MV-4-11 (cell line): ENCODE measurements at places on chromosomes 6 and 20.
A peak's percentile ranks its signal among the peaks of the same experiment; 100 is the strongest.

- DNase-seq, result no peak
These were observed 221.6 kb upstream of the CDYL start for GRCh38 chr6:4554645-4555044.

DNA sequence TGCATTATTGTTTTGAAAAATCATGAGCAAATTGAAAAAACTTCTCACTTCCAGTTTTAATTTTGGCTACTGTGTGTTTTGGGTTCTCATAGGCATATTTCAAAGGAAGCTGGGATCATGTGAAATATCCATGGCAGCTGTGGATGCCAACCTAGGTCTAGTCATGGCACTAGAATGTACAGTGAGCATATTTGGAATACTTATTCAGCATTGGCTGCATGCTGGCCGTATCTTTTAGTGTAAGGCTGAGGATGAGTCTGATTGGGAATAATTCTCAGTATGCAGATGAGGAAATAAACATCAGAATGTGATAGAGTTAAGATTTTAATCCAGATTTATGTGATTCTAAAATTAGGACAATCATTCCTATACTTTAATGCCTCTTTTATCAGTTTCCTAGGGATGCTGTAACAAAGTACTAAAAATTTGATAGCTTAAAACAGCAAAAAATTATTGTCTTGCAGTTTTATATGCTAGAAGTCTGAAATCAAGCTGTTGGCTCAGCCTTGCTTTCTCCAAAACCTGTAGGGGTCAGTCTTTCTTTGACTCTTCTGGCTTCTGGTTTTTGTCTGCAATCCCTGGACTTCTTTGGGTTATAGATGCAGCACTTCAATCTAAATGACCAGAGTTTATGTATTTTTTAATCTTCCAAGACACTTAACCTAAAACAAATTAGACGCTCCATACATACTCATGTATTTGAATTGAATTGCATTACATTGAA lies 37.7 kb upstream of the DEFB112 start:
- DNase-seq, result no peak

- DNase-seq, result peak; percentile 32
These were observed 136.9 kb downstream of the CD83 start for GRCh38 chr6:14254505-14254904.

- no peak for DNase-seq
These were observed 184.0 kb upstream of the FLRT3 start for GRCh38 chr20:14521436-14521835.

DNA sequence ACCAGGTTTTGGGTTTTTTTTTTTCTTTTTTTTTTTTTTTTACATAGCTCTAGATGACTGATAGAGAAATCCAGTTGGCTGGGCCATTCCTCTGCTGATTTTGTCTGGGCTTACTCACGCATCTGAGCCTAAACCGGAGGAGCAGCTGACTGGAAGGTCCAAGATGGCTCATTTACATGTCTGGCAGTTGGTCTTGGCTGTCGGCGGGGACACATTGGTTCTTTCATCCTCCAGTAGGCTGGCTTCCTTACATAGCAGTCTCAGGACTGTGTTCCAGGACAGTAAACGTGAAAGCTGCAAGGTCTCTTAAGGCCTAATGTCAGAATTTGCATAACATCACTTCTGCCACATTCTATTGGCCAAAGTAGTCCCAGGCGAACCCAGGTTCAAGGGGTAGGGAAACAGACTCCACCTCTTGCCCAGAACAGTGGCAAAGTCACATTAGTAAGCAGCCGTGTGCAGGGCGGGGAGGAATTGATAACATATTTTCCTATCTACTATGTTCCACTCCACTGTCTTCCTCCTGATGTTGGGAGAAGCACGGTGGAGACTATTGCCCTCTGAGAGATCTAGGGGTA lies 87.0 kb downstream of the CDH22 start:
- no peak for DNase-seq

DNA sequence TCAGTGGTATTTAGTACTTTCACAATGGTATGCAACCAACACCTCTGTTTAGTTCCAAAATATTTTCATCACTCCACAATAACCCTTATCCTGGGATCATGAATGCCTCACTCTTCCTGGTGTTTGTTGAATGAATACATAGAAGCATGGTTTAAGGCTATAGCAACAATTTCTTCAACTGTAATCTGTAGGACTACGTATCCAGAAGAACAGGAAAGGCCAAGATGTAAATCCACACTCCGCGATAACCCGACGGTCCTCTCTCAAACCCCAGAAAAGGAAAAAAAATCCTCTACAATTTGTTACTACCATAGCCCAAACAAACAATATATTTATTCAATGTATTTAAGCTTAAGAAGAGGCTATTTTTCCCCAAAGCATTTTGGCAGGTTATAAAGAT lies 141.4 kb upstream of the SALL4 start:
- DNase-seq, result no peak

GRCh38 chr6:37210313-37210968 lies 40.5 kb downstream of the PIM1 start:
- DNase-seq, result peak; percentile 78

DNA sequence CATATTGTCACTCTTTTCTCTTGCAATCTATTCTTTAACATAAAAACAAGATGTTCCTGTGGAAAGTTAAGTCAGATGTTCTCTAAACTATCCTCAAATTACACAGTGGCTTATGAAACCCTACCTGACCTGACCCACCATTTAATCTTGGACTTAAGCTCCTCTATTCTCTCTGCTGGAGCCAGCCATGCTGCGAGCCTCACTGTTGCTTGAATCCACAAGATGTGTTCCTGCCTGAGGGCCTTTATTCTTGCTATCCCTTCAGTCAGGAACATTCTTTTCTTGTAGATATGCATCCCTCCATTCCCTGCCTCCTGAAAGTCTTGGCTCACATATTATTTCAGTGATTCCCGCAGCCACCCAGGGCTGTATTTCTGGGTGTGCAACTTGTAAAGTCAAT lies 283.2 kb downstream of the EPHA7 start:
- no peak for DNase-seq

DNA sequence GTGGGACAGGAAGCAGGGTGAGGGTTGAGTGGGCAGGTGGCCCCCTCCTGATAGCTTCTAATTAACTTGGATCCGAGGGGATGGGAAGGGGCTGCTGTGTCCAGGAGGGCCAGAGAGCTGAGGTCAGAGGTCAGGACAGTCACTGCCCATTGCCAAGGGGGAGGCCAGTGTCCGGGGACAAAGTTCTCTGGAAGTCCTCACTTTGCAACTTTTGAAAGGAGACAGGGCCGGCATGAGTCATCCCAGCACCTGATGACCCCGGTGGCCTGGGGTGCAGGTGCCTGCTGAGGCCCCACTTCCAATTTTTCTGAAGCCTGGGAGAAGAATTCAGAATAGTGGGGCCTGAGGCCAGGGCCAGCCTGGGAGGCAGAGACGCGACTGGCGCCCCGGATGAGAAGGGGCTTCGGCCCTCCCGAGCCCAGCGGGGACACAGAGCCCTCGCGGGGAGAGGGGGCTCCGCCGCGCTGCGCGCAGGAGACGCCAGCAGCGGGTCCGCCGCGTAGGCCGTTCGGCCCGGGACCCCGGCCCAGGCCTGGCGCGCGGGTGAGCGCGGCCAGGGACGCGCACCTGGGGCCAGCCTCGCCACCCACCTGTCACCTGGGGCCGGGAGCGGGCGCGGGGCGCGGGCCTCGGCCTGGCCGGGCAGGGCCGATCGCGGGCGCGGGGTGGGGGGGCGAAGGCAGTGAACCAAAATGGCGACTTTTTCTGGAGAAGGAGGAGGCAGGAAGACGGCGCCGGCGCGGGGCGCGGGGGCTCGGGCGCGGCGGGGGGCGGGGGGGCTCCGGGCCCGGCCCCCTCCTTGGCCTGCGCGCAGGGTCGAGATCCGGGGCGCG lies 586 bp downstream of the ZNF512B start:
- DNase-seq, result no peak

DNA sequence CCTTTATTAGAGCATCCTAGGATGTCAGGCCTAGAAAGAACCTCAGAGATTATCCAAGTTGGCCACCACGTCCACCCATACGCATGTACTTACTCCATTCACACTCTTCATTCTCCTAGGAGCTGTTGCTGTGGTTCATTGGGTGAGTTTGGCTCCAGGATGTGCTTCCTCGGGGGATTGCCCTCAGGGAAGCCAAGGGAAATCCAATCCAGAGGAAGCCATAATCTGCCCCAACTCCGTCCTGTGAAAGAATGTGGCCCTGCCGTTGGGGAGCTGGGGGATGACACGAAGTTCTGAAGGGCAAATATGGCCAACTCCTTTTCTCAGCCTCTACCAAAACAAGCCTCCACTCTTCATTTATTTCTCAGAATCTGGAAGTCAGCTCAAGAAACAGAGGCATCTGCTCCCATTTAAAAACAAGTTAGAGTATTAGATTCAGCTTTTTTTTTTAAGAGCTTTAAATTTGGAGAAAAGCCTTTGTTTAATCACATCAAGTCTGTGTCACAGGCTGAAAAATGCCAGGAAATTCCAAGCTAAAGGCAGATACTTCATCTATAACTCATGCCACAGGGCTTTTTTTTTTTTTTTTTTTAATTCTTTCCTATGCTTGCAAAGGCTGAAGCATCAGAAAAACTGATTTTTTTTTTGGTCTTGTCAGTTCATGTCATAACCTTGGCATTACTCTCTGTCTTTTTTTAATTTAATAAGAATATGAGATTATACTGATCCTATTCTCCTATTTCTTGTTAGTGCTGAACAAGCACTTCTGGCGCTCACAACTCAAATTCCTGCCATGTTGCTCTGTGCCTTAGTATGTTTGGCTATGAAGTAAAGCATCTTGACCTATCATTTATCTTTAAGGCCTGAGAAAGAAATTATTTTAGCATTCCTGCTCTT lies 480.9 kb upstream of the MARCKS start:
- no peak for DNase-seq

DNA sequence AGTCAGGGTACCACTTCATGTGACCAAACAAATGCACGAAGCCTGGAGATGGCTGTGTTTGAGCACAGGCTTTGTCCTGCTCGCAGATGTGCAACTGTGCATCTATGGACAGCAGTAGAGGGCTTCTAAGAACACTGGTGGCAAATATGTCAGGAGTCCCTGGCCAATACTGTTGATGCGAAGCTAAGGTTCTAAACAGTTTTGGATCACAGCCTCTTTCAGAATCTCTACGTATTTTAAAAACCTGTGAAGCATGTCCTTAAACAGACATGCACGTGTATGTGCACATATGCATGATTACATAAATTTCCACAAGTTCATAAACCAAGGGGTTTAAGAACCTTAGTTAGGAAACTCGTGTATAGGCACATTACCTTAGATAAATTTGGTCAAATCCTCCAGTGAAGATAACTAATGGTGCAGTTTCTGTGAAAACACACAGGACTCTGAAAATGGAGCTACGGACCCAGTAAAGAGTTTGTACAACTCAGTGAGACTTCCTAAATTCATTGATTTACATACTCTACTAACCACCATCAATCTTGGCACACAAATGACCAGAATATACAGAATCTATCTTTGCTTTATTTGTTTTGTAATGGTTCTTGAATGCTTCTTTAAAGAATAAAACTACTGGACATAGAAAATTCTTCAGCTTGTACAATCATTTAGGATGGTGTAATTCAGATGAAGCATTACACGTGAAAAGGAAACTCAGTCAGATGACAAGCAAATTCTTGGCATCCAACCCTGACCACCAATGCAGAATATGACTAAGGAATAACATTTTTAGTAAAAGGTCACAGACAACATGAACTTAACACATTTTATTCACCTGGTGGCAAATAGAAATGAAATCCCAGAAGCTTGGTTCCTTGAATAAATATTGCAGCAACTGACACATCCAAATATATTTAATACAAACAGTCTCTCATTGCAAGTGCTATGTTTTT lies 27.4 kb downstream of the KCNQ5 start:
- no peak for DNase-seq

DNA sequence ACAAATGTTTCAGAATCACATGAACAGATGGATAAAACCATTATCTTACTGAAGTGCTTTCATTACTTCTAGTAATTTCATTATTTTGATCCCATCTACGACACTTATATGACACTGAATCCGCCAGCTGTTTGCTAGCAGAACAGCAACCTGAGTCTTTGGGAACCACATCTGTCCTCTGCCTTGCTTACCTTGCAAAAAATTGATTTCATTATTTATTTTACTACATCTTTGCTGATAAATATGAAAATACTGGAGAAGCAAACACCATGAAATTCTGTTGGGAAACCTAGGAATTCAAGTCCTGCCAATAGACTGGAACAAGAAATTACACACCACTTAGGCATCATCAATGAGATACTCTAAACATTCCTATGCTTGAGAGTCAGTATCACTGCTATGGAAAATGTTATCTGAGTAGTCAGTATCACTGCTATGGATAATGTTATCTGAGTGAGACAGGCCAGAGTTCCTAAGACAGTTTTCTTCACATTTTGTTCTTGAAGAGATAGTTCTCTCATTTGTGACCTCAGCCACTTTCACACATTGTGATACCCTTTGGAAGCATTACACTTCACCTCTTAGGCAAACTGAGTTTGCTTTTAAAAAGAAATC lies 91.9 kb downstream of the PDE10A start:
- DNase-seq, result no peak

- DNase-seq, result no peak
These were observed 180.5 kb downstream of the TENT5A start for GRCh38 chr6:81572020-81572419.

DNA sequence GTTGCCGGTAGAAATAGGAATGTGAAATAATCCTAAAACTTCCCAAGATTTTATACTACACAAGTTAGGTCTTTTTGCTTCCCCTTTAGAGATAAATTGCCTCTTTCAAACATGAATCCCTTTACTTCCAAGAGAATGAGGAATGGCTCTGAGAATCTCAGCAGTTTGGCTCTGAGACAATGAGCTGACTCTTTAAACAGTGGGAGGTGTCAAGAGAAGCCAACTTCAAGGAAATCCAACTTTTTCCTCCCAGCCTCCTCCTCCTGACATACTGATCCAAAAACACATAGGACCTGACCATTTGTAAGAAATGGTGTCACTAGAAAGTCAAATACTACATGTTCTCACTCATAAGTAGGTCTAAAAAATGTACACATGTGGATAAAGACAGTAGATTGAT lies 154.2 kb downstream of the ALDH8A1 start:
- no peak for DNase-seq

- DNase-seq, result no peak
These were observed 13.2 kb downstream of the SLCO4A1 start for GRCh38 chr20:62655282-62656196.

DNA sequence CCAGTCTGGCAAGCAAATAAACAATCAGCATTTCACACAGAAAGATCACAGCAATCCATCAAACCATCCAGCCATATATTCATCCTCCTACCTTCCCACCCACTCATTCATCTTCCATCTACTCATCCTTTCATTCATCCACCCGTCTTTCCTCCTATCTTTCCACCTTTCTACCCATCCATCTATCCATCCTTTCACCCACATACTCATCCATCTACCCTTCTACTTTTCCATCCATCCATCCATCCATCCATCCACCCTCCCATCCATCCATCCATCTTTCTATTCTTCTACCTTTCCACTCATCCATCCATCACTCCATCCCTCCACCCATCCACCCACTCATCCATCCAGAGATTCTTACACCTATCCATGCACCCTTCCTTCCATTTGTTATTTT lies 49.3 kb downstream of the KIAA0319 start:
- DNase-seq, result no peak

DNA sequence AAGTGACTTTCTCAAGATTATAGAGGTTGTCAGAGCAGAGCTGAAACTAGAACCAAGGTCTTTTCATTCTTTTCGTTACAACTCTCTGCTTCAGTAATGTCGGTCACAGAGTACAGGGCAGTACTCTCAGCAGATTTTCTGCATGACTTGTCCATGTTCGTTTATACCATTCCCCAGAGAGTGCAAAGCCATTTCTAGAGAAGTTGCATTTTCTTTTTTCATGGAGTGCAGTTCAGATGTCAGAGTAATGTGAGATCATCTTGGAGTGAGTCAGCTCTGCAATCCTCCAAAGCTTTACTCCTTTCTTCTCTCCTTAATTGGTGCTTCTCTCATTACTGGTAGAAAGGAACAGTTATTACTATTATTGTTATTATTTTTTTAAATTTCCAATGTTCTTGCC lies 115.6 kb upstream of the B3GAT2 start:
- DNase-seq, result no peak
